ENCODE measurements at places on chromosomes 7 and 10. TPM values are rescaled to one million over a fixed set of nuclear protein-coding genes. Genes with fewer than 3 reads are reported as not detected.

DNA sequence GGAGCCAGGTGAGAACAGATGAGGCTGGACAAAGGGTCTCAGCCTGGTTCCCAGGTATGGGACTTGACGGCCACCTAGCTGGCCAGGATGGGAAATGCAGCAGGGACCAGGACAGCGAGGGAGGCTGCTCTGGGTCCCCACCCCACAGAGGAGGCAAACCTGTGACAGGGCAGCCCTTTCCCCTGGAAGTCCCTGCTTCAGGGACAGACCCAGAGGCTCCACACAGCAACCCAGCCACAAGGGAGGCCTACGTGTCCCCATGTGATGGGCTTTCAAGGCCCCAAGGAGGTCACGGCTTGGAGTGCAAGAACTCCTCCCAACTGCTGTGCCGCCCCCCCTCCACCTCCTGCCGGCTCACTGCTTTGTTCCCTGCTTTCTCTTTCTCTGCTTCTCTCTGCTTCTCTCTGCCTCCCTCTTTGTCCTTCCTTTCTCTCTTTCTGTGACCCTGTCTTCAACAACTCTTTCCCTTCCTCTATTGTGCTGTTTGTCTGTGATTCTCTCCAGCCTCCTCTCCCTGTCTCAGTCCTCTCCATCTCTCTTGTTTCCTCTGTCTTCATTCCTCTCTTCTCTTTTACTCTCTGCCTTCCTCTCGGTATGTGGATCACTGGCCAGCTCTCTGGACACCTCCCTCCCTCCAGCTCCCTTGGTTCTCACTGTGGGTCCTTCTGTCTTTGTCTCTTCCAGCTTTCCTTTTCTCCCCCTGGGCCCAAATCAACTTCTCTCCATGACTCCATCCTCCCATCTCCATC lies 9.6 kb upstream of the EIF5AL1 start:
- DNase-seq = no peak

- DNase-seq = peak; percentile 15
Observed at GRCh38 chr7:54960517-54960916, 58.3 kb upstream of the EGFR start.

The CDC123 gene
- 81.3 TPM for total RNA-seq

DNA sequence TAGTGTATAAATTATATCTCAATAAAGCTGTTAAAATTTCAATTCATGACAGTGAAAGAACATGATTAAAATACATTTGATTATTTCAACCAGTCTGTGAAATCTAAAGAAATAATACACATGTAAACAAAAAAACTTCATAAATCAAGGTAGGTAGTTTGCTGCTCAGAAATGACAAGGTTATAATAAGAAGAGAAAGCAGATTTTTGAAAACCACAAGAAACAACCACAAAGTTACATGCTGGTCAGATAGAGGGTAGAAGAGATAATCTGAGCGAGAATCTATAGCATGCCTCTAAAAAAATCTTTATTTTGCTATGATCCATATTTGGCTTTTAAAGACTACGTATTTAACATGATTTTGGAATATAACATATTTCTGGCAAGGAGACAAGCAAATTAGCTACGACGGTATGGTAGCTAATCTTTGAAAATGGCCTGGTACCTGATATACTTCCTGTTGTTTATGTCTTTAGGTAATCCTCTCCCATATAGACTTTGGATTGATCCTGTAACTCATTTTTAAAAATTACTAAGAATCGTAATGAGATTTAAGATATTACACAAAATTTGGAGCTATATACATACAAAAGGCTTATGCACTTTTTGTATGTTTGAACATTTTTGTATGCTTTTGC lies 23.5 kb upstream of the VCL start:
- DNase-seq = no peak

DNA sequence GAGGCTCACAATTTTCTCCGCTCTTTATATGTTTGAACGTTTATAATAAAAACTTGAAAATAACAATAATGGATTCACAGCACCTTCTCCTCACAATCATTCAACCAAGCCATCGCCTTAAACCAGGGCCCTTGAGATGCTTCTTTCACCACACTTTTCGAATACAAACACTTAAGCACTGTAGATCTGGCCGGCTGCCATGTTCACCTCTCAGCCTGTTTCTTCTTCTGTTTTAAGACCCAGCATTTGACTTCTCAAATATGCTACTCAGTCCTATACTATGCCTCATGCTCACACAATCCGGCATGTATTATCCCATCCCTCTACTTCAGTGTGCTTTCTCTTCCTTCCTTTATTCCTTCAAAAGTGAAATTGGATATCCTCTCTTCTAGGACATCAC lies 280.6 kb downstream of the TFEC start:
- DNase-seq = no peak

The NUTM2E gene
- not detected for total RNA-seq

DNA sequence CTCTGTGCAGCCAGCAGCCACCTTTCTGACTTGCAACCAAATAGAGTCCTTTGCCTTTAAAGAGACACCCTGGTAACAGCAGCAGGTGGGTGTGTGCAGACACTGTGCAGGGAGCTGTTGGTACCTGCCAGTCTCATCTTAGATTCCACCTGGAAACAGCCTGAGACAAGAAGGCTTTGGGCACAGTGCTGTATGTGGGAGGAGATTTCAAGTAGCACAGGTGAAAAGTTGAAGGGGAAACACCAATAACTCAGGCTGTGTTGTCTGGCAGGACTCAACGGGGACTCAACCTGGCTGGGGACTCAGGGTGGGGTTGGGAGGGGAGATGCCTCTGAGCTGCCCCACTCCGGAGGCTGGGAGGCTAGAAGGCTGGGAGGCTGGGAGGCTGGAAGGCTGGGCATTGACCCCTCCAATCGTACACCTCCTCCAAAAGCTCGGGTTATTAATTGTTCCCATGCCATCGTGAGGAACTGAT lies 6.7 kb downstream of the CPXM2 start:
- DNase-seq = no peak

- peak; percentile 45 for DNase-seq
Observed at GRCh38 chr10:79102498-79102874, 33.7 kb downstream of the ZMIZ1 start.

All from GM23248 (cell line).